CD4-positive, alpha-beta T cell treated with Interferon alpha-2 for 1 hour (primary cell): ENCODE measurements at places on chromosomes 4 and X.

DNA sequence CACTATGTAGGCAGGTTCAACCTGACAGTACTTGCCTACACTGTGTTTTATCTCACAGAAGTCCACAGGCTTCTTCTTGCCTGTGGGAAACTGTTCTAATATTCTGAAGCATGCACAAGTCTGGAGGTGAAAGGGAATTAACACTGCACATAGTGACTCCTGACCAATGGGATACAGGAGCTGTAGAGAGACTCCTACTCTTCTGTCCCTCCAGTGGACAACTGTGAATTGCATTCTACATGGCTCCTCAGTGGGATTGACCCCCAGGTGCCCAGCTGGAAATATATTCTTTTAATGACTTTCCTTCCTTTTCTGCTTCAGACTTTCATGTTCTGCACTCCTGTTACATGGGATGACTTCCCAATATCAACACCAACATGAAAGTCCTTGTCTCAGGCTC is 8.2 kb upstream of the YIPF6 start:
- DNase-seq, result no peak

- DNase-seq, result no peak
Observed at GRCh38 chr4:94298725-94299252, 43.8 kb downstream of the HPGDS start.

DNA sequence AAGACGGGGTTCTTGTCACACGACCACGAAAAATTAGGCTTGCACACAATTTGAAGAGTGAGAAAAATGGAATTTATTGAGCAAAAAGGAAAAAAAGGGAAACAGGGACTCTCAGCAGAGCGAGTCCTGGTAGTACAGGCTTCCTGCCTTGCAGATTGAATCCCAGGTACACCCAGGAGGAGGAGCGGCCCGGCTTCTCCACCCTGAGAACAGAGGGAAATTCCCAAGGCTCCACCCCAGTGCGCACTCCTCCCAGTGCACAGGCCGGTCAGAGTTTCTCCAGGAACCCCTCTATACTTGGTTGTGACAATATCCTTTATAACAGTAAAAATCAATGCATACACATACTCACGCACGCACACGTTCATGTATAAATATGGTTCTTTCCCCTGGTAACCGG is 22.0 kb downstream of the SLC4A4 start:
- no peak for DNase-seq

GRCh38 chr4:60805500-60806313 is 394.4 kb upstream of the ADGRL3 start:
- no peak for DNase-seq

DNA sequence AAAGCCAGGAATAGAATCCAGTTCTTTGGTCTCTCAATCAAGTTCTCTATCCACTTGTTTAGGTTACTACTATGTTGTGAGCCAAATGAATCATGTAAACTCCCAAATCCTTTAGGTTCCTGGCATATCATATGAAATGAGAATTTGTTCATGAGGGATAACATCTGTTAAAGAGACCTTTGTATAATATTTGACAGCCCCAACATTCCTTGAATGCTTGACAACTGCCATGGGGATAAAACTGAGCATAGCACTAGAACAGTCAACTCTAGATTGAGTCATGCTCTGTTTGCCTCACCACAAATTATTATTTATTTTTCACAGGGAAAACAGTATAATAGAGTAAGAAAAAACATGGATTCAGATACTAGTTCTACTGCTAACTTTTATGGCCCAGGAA is 93.3 kb downstream of the NAA11 start:
- no peak for DNase-seq
